ENCODE measurements at places on chromosomes 2 and 18. TPM values are rescaled to one million over a fixed set of nuclear protein-coding genes. Genes with fewer than 3 reads are reported as not detected.

EPB41L3 gene
- not detected for total RNA-seq

AQP4 gene
- total RNA-seq: not detected

E2F6 gene
- 16.6 TPM for total RNA-seq

DNA sequence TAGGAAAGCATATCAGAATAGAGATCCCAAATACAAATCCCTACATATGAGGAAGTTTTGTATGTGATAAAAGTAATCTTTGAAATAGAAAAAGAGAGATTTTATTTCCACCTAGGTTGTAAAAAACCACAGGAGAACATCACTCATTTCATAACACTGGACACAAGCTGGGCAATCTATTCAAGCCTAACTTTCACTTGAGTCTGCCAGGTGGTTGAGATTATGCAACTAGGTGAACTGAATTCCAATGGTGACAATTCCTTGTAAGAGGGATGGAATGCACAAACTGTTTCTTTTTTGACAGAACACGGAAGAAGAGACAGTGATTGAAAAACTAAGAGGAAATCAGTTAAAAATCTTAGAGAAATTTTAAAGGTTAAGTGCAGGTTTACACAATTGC is 619.6 kb upstream of the TMEFF2 start:
- DNase-seq: peak; percentile 23

- DNase-seq: peak; percentile 62
Observed at GRCh38 chr18:45386041-45386655, 229.1 kb upstream of the SLC14A2 start.

Data from MCF 10A (cell line).